ENCODE measurements at places on chromosomes 4 and X.

GRCh38 chr4:158333820-158334219 is 123.5 kb downstream of the TMEM144 start:
- DNase-seq: no peak

DNA sequence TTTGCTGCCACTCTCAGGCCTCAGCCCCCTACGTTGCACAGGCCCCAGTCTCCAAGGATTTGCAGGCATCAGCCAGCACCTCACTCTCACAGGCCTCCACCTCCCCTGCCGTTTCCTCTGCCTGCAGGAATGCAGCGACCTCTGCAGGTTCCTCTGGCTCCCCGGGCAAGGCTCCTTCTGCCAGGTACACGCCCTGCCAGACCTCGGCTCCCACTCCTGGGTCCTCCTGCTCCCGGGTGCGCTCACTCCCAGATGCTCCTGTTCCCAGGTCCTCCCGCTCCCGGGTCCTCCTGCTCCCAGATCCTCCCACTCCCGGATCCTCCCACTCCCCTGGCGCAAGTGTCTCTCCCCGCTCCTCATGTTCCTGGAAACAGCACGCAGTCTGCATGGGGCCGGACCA is 144.4 kb upstream of the RADX start:
- DNase-seq: no peak

- DNase-seq: no peak
Observed at GRCh38 chr4:152083338-152083737, 322.5 kb upstream of the GATB start.

- no peak for DNase-seq
Observed at GRCh38 chrX:139332441-139332840, 198.1 kb upstream of the F9 start.

GRCh38 chr4:175499735-175500352 is 312.2 kb downstream of the GPM6A start:
- DNase-seq: no peak
